Right ventricle myocardium inferior (tissue), 1 donor: ENCODE measurements at places on chromosomes 6 and 20.

- DNase-seq = no peak
These were observed 252.8 kb upstream of the PLN start for GRCh38 chr6:118295336-118295735.

DNA sequence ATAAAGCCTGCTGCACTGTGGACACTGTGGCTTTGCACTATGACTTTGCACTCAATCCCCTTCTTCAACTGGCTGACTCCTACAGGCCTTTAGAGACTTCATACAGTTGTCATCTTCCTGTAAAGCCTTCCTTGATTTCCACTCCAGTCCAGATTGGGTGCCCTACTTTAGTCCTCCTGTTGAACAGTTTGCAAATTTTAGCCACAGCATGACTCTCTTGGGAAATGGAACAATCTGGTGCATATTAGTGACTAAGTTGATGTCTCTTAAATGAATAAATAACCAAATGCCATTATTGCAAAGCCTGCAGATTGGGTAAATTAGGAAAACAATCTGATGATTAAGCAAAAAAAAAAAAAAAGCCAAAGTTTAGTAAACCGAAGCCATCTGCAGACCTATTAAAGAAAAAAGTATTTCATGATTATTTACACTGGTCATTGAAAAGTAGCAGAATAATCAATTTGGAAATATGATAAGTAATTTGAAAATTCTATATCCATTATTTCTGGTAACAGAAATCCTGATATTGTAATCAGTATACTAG is 12.6 kb downstream of the PLCB4 start:
- DNase-seq = no peak

GRCh38 chr20:38726804-38727606 is 2.7 kb downstream of the SLC32A1 start:
- no peak for DNase-seq

GRCh38 chr6:124955108-124955856 is 7.0 kb upstream of the RNF217 start:
- DNase-seq = no peak

GRCh38 chr6:147560670-147561069 is 52.2 kb downstream of the SAMD5 start:
- no peak for DNase-seq

- no peak for DNase-seq
These were observed 168.6 kb downstream of the NFATC2 start for GRCh38 chr20:51373713-51374455.

DNA sequence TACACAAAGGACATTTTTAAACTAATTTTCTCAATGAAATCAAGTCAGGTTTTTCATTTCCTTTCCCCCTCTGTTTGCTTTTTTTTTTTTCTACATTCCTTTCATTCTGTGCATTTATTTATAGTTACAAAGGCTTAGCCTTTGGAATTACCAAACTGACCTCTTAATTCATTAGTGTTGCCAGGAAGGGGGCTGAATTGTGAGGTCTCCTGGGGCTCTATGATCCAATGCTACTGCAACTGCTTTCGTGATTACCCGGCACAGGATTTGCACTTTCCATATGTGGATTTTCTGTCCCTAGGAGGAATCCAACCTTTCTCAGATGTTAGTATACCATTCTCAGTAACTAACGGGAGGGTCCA is 35.3 kb downstream of the NEDD9 start:
- no peak for DNase-seq

GRCh38 chr20:19832875-19833274 is 74.8 kb downstream of the RIN2 start:
- DNase-seq = no peak

GRCh38 chr6:157101166-157101565 is 222.2 kb downstream of the TMEM242 start:
- no peak for DNase-seq

- DNase-seq = no peak
These were observed 180.5 kb downstream of the COL12A1 start for GRCh38 chr6:75025371-75025770.

GRCh38 chr6:87907521-87907920 is 140.1 kb upstream of the SPACA1 start:
- no peak for DNase-seq

- DNase-seq = no peak
These were observed 27.2 kb downstream of the SLC16A10 start for GRCh38 chr6:111114482-111114881.

DNA sequence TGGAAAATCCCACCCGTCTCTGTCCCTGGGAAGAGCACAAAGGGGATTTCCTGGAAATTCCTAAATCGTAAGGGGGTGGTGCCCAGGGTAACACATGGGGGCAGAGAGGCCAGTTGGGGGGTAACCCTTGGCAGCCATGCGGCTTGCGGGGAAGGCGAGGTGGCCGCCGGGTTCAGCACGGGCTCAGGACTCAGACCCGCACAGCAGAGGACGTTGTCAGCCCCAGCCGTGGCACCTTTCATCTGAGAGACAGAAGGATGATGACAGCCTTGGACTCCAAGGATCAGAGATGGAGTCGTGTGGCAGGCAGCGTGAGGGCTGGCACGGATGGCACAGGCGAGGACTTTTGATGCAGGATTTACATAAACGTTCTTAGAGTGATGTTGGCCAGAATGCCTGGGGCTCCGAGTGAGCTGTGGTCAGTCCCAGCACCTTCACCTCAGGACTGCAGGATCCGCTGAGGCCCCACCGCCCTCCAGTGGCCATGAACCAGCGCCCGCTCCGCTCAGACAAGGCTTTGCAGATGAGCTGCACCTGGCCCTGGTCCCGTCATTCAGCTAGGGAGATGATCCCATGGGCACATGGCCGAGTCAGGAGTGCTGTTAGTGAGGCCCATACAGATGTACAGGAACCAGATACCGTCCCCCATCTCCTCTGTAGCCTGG is 190.3 kb downstream of the TAF4 start:
- peak; percentile 34 for DNase-seq

- no peak for DNase-seq
These were observed 114.0 kb downstream of the BFSP1 start for GRCh38 chr20:17417225-17417624.
